ENCODE measurements at places on chromosomes 16 and 17.

DNA sequence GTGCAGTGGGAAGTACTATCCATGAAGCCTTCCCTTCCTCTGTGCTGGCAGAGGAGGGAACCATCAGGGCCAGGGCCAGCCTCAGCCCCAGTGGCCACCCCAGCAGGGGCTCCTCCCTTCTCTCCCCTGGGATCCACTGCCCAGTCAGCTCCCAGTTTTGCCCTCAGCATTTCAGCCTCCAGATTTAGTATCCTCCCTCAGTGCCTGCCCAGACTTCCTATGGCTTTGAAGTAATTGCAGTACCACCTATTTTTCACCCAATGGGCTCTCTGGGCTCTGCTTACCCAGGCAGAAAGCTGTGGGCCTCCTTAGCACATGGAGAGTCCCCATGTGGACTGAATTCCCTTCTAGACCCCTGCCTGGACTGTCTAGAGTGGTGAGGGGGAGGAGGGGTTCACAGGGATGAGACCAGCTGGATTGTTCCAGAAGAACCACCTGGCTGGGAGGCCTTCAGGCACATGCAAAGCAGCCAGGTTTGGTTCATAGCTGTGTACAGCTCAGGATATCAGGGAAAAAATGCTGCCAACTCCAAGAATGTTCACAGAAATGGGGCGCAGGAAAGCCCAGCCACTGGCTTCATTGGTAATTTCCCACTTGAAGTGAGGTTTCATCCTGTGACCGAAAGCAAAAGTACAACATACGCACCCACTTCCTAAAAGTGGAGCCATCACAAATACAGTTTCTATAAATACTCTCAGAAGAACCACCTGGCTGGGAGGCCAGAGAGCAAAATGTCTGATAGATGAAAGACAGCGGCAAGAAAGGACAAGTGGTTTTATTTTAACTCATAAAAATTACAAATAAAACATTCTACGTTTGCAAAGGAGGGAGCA lies 15.2 kb upstream of the HERPUD1 start:
- DNase-seq, result no peak

- DNase-seq, result no peak
These were observed 23.3 kb downstream of the GPR179 start for GRCh38 chr17:38320482-38320881.

DNA sequence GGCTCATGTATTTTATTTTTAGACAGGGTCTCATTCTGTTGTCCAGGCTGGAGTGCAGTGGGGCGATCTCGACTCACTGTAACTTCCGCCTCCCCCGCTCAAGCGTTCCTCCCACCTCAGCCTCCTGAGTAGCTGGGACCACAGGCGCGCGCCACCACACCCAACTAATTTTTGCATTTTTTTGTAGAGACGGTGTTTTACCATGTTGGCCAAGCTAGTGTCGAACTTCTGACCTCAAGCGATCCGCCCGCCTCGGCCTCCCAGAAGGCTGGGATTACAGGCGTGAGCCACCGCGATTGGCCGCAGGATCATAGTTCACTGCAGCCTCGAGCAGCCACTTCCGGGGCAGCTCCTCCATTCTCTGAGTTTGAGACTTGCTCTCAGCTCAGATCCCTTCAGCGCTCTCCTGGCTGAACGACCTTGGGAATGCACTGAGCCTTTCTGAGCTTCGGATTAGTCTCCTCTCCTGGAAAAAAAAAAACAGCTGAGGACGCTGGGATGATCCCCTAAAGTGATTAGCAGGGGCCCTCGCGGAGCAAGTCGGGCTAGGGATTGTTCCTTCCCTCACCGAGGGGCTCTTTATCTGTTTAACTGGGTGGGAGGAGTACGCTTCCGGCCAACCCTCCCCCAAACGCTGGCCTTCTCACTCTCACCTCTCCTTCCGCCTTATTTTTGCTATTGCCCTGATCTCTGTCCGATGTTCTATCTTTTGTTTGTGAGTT lies 1.1 kb upstream of the PKMYT1 start:
- DNase-seq, result no peak

- DNase-seq, result no peak
These were observed 236.1 kb downstream of the ZNF423 start for GRCh38 chr16:49619811-49620157.

DNA sequence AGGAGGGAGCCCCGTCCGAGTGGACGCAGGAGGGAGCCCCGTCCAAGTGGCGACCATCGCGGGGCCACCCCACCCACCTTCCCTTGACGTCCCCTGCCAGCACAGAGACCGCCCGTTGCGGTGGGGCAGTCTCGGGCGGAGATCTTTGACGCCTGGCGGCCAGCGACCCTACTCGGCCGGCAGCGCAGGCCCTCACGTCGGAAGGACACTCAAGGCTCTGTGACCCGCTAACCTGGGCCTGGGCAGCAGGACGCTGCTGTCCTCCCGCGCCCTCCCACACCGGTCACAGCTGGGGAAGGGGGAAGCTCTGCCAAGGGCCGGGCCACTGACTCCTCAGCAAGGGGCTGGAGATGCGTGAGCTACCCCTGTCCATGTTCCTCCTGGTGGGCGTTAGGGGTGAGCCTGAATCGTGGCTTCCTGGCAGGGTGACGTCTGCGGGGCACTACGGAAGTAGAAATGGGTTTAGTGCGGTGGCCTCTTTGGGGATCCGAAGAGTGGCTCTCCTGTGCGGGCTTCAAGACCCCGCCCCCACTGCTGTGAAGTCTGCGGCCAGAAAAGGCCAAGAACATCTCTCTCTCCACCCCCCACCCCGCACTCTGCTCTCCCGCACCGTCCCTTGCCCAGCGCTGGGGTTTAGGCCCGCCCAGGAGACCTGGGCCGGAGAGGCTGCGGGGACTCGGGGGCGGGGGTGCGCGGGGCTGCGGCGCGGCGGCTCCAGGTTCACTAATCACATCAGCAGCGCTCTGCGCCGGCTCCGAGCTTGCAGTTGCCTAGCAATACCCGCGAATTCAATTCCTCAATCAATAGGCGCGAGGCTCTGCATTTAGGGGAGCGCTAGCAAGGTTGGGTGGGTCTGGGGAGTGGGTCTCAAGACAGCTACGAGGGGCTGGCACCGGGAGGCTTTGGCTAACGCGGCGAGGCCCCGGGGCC lies 5.8 kb downstream of the CBX8 start:
- DNase-seq, result no peak

DNA sequence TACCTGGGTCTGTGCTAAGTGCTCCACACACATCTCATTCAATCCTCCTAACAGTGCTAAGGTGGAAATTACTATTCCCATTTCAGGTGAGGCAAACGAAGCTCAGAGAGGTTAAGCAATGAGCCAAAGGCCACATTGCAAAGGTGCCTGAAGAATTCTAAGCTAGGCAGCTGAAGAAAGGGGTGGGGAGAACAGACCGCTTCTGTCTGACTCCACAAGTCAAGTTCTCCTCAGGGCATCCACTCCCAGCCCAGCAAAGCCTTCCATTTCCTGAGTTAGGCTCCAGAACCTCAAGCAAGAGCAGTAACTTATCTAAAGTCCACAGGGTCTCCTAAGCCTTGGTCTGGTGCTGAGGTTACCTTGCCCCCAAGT lies 27.0 kb upstream of the MRPS23 start:
- no peak for DNase-seq

DNA sequence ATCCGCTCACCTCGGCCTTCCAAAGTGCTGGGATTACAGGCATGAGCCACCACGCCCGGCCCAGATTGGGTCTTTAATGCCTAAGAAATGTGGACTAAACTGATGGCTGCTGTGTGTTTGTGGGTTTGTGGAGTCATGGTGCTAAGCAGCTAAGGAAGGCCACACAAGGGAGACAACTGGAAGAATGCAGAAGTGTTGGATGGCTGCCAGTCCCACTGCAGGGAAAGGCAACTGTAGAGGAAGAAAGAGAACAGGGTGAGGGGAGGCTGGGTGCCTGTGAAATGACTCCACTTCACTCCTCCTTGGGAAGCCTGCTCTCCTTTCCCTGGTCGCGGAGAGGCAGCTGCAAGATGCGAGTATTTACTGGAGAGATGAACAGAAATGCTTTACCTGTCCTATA lies 23.5 kb upstream of the SIAH1 start:
- DNase-seq, result no peak

- DNase-seq, result no peak
These were observed 320.0 kb downstream of the HAPSTR1 start for GRCh38 chr16:9411426-9411825.

DNA sequence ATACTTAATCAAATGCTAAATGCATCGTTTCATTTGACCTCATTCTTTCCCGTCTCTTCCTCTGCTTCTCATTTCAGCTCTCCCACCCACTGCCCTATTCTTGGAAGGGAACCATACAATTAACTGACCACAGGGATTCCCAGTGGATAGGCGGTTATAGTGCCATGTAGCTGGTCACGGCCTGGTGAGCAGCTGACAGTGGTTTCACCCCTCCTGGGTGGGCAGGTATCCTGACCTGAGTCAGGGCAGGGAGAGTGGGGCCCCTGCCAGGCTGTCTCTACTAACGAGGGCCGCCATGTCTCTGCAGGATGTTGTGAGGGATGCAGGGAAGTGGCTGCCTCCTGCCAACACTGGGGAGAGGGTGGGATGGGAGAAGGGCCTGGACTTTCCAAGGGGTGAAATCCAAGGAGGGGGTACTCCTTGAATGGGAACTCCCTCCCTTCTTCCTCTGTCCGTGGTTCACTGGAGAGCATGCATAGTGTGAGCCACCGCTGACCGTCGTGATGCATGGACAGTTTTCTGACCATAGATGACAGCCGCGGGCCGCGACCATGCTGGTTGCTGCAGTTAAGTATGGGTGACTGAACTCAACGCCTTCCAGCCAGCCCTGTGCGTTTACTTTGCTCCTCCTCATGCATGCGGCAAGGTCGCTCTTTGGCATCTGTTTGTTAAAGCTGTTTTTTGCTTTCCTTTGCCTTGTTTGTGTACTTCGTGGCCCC lies 95.9 kb downstream of the RPTOR start:
- DNase-seq, result no peak

GRCh38 chr16:2498531-2499253 lies 15.1 kb upstream of the ATP6V0C start:
- no peak for DNase-seq

DNA sequence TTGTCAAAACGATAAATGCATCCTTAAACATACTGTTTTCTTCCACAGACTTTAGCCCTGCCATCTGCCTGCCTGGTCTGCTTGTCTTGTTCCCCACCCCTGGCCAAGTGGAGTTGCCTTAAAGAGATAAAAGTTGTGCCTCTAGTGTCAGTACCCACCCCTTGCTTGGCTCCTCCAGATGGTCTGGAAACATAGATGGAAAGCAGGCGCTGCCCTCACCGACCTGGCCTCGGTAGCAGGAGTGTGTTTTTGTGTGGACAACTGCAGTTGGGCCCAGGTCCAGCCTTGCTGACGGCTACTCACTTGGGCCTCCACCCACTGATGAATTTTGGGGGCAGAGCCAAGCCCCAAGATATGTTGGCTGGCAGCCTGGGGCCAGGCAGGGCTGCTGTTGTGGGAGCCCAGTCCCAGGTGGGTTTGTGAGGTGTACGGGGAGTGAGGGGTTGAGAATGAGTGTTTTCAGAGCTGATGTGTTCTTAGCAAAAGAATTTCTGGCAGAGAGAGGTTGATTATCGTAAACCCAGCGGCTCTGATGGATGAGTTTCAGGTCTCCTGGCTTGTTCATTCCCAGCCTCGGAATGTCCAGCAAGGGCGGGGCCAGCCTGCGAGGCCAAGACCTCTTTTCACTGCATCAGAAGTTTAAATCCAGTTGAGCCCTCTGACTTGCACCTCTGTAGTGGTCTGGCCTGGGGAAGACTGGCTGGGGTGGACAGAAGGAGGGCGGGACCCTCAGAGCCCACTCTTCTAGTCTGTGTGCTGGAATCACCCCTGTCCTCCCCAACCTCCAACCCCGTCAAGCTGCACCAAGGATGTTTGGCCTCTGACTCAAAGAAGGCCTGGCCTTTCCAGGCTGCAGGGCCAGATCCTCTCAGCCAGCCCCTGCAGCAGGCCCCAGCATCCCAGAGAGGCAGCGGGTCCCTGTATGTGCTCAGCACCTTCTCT lies 179.7 kb downstream of the RAB11FIP4 start:
- DNase-seq, result no peak

DNA sequence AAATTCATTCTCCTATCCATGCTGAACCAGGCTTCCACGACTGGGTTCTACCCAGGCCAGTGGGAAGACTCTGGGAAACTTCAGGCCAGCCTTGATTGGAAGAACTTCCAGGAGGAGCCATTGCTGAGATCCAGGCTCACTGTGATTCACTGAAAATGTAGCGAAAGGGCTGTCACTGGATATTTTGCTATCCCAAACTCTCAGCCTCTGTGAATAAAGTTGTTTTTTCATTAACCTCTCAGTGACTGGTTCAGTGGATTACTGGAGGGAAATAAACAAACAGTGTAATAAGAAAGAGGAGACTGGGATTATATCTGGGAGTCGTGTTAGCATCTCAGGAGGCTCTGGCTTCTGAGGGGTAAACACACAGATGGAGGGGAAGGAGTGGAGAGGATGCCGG lies 3.1 kb downstream of the FOXL1 start:
- DNase-seq, result no peak

DNA sequence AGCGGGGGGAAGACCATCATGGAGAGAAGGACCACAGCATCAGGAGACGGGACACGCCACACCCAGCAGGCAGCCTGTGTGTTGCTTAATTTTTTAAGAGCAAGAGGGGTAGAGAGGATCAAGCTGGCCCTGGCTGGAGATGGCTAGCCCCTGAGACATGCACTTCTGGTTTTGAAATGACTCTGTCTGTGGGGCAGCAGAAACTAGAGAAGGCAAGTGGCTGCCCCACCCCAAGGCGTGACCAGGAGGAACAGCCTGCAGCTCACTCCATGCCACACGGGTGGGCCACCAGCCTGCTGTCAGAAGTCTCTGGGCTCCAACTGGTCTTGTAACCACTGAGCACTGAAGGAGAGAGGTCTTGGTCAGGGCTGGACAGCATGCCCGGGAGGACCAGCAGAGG lies 75.5 kb downstream of the SOCS1 start:
- DNase-seq, result no peak

- no peak for DNase-seq
These were observed 441 bp downstream of the CMTM4 start for GRCh38 chr16:66695935-66696668.

DNA sequence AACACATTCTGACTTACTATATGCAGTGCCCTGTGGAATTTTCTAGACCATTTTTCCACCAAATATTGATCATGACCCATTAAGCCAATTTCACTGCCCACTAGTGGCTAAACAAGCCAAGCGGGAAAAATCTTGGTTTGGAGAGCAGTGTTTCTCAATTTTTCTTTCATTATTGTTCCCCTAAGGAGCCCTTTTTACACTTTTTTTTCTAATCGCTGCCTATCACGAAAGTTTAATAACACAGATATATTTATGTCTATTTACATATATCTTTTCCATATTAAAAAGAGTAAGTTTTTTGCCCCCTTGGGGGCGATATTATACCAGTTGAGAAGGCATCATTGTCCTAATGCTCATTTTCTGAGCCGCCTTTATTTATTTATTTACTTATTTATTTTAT lies 10.8 kb upstream of the TLCD3B start:
- no peak for DNase-seq

DNA sequence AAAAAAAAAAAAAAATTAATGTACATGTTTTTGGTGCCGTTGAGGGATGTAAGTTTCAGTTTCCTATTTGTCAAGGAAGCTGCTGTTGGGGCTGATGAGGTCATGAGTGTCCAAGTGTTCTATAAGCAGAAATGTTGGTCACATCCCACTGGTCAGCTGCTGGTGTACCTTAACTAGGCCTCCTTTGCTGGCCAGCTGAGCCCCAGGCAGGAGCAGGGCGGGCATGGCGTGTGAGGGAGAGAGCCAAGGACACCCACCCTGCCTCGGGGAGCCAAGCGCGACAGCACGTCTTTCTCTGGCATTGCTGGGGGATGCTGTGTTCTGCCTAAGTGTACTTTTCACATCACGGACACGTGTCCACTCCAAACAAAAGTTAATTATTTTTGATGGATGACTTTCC lies 108.1 kb upstream of the CDC42EP4 start:
- no peak for DNase-seq

- DNase-seq, result no peak
These were observed 2.3 kb upstream of the WNT3 start for GRCh38 chr17:46820592-46821450.

GRCh38 chr17:2962729-2963128 lies 100.7 kb downstream of the OR1D5 start:
- DNase-seq, result no peak
